ENCODE measurements at places on chromosomes 13 and 19.

DNA sequence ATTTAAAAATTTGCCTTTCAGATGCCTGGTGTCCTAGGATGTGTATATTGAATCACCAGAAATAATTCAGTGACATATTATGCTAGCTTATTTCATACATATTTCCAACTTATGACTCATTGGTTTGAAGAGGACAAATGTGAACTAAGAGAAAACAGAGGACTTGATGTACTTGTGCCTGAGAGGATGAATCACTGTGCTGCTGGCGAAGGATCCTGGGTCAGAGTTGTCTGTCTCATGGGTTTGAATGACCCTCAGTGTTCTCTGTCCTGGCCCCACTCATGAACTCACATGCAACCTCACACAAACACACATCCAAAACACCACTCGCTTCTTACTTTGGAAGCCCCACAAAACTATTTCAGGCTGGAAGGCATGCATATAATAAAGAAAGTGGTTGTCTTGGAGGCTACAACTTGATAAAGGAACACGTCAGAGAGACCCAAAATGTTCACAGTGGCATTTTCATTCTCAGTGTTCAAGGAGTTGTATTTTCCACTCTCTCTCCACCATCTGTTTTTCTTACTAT is 129.0 kb upstream of the SPRY2 start:
- DNase-seq: no peak

- no peak for DNase-seq
Measured at GRCh38 chr13:96398486-96398885, 308.6 kb downstream of the HS6ST3 start.

- no peak for DNase-seq
Measured at GRCh38 chr19:56441206-56441792, 35.8 kb downstream of the ZNF667 start.

DNA sequence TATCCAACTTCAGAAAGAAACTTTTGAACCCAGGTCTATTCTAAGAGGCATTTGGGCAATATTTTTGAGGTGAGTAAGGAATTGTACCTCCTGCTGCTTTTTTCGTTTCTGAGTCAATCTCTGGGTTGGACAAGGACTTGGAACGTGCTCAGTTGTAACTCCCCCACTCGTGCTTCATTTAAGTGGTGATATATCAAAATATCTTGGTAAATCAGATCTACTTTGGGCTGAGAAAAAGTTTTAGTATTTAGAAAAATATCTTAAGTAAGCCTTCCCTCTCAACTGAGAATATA is 728.9 kb downstream of the EFNB2 start:
- no peak for DNase-seq

DNA sequence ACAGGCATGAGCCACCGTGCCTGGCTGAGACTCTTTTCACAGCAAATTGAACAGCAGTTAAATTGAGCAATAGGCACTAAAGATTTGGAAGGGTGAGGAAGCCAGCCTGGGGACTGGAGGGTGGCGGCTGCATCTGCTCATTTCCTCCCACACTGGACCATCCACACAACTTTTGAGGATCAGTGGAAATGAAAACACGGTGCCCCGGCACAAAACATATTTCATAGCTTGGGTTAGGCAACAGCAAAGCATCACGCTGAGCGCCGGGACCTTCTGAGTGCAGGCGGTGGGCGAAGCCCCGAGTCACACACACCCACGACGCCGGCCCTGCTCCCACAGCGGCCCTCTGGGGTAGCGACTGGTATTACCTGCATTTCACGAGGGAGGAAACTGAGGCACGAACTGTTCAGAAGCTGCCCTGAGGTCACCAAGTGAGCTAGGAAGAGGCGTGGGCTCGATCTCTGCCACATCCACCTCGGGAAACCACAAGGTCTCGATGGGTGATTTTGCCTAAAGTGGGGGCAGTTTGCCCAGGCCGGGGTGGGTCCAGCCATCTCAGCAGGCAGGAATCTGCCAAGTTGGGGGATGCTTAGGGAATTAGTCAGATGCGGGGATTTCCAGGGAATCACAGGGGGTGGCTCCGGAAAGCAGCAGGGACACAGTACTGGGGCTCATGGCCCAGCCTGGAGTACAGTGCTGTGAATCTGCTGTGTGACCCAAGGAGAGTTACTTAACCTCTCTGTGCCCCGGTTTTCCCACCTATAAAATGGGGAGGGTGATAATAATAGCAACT is 3.5 kb upstream of the SBNO2 start:
- DNase-seq: no peak

DNA sequence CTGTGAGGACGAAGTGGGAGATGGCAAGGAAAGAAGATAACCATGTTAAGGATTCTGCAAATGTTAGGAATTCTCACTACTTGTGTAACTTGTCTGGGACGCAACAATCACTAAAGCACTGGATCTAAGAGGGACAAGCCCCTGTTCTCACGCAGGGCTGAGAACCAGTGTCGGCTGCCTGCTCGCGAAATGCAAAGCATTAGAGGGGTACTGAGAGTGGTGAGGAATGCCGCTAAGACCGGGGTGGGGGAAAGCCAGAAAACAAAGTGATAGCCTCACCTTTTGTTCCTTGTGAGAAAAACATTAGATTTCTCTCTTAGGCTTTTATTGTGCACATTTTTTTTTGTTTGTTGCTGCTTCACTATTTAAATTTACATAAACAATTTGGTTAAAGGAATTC is 241.9 kb downstream of the ABCC4 start:
- DNase-seq: no peak

- no peak for DNase-seq
Measured at GRCh38 chr13:49369866-49370265, 74.0 kb downstream of the CAB39L start.

GRCh38 chr19:42422901-42423461 is 4.2 kb downstream of the LIPE start:
- DNase-seq: peak; percentile 57

GRCh38 chr13:24916464-24916863 is 152.5 kb downstream of the RNF17 start:
- no peak for DNase-seq

- no peak for DNase-seq
Measured at GRCh38 chr19:50977626-50978025, 6.1 kb downstream of the KLK7 start.

DNA sequence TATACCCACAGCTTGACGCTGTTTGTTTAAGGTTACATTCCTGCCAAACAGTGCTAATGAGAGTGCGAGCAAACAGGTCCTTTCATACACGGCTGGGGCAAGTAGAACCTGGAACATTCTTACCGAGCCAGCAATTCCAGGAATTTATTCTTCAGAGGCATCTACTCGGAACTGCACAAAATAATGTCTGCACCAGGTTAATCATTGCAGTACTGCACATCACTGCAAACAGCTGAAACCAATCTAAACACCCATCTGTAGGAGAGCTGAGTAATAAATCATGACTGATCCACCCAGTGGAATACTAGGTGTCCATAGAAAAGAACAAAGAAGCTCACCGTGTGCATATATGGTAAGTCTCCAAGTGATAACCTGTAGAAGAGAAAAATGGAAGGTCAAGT is 1.2 kb upstream of the ZNF579 start:
- no peak for DNase-seq

DNA sequence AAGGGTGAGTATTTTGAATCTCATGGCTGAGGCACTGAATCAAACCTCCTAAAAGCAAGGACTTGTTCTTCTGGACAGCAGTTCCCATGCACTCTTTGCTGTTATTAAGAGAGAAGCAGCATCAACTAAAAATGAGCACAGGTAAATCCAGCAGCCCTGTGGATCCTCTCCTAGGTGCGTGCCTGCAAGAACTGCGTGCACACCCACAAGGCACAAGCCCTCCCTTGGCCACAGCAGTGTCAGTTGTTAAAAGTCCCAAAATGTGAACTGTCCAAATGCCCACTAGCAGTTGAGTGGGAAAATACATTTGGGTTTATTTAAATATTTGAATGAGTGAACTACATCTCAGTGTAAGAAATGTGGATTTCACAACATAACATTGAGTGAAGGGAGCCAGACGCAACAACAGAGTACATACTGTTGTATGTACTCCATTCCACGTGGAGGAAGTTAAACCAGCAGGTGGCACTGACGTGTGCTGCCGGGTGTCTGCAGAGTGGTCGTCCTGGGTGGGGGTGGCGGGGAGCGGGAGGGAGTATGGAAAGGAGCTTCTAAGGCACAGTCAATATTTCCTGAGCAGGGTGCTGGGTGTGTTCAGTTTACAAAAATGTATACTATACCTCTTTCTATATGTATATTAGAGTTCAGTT is 266.4 kb downstream of the NALCN start:
- no peak for DNase-seq

DNA sequence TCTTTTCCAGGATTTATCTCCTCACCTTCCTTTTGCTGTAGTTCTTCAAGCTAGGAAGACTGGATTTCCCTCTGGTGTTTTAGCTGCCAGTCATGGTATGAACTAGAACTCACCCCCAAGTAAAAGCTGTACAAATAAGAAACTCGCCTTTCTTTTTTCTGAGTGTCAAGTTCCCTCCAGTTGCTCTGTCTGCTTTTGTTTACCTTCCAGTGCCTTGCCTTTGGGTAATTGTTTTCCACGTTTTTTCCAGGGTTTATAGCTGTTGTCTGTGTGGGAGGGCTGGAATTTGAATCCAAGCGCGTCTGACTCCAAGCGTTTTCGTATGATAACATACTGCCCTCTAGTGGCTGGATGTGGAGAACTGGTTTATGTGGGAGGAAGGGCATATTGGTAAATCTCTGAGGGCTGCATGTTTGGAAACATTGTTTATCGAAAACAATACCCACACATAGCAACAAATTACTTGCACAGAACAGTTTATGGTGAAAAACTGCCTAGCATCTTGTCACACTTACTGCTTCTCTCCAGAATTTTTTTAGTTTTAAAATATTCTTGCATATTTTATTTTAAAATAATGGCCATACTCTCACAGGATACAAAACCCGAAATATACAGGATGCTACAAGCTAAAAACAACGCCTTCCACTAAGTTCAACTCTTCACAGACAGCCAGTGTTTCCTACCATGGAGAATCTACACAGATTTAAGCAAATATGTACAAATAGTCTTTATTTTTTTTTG is 19.2 kb downstream of the RCN3 start:
- peak; percentile 58 for DNase-seq

- DNase-seq: no peak
Measured at GRCh38 chr19:6687114-6687513, 17.2 kb upstream of the TNFSF14 start.

DNA sequence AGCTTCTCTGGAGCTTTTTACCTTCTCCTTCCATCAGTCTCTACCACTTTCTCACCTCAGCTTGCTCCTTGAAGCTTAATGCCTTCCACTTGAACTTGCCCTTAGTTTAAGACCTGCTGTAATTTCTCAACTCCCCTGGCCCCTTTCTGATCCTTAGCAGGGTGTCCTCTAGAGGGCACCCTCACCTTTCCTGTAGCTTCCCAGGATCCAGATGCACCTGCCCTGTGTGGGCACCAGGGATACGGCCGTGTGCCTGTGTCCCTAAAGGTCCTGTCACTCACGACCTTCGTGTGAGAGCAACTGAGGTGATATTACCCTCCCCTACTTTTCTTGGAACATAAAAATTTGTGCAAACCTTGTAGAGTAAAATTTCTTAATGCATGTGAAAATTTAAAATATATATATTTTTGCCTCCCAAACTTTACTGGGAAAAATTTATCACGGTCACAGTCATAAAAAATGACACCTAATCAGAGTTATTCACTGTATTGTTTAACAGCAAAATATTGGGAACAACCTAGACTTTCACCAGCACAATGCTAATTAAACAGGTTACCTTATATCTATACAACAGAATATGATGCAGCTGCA is 46.4 kb downstream of the PSG3 start:
- no peak for DNase-seq

DNA sequence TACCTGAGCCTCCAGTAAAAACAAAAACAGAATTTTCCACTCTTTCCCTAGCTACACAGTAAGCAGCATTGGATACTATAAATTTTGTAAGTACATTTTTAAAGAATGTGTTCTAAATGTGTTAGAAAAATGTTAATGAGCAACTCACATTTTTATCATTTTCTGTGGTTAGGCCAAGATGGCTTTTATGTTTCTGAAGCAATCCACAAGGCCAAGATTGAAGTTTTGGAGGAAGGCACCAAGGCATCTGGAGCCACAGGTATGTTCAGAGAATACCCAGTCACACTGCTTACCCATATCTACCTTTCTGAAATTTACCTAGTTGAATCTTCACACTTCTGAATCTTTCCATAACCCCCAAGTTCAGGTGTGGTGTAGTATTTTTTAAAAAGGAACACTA is 21.6 kb downstream of the SERPINE3 start:
- DNase-seq: no peak

- DNase-seq: no peak
Measured at GRCh38 chr13:27001705-27002104, 169.9 kb downstream of the USP12 start.

DNA sequence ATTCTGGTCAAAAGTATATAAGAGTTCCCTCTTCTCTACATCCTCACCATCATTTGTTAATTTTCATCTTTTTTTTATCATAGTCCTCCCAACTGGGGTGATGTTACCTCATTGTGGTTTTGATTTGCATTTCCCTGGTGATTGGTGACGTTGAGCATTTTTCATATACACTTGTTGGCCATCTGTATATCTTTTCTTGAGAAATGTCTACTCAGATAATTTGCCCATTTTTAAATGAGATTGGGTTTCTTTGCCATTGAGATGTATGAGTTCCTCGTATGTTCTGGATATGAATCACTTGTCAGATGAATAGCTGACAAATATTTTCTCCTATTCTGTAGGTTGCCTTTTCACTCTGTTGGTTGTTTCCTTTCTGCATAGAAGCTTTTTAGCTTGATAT is 2.4 kb downstream of the CD33 start:
- no peak for DNase-seq

GRCh38 chr19:19040417-19040816 is 7.0 kb downstream of the ARMC6 start:
- no peak for DNase-seq

DNA sequence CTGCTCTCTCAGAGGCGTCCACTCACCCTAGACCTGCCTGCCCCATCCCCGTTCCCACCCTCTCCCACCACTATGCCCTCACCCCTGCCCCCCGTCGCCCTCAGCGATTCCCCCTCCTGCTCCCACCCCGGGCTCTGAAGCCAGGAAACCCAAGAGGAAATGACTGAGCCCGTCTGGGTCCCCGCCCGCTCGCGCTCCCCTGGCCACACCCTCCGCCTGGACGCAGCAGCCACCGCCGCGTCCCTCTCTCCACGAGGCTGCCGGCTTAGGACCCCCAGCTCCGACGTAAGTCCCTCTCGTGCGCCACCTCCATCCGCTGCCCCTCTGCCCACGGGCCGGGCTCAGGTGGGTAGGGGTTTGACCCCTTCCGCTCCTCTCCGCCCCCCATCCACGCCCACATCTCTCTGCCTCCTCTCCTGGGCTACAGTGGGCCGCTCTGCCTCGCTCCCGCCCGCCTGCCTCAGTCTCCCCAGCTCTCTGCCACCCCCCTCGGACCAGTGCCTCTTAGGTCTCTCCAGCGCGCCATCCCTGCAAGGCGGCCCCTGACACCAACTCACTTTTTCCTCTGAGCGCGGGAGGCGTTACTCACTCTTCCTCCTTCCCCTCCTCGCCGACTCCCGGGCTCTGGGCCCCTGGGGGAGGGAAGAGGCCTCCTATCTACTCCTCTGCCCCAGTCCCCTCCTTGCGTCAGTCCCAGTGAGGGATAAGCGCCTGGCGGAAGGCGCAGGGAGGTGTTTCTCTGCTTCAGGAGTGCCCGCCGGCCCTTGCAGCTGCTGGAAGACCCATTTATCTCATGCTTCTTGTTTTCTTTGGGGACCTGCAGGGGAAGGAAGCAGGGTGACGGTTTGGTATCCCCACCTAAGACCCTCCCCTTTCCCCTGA is at the start of gene FXYD5:
Gene FXYD5 (plus strand): TSS at position 211 of the 882 bp plus-strand sequence. CDS start 816 bp downstream, outside the sequence.
- DNase-seq: peak; percentile 86

GRCh38 chr13:67343777-67344176 is 113.6 kb upstream of the PCDH9 start:
- DNase-seq: no peak

GRCh38 chr13:94243551-94243950 is 235.9 kb downstream of the DCT start:
- DNase-seq: no peak

GRCh38 chr13:29564818-29565217 is 30.7 kb downstream of the SLC7A1 start:
- no peak for DNase-seq
